Thyroid gland (tissue), 4 donors: ENCODE measurements at places on chromosomes 6 and 20. TPM values are rescaled to one million over a fixed set of nuclear protein-coding genes. Genes with fewer than 3 reads are reported as not detected.

DNA sequence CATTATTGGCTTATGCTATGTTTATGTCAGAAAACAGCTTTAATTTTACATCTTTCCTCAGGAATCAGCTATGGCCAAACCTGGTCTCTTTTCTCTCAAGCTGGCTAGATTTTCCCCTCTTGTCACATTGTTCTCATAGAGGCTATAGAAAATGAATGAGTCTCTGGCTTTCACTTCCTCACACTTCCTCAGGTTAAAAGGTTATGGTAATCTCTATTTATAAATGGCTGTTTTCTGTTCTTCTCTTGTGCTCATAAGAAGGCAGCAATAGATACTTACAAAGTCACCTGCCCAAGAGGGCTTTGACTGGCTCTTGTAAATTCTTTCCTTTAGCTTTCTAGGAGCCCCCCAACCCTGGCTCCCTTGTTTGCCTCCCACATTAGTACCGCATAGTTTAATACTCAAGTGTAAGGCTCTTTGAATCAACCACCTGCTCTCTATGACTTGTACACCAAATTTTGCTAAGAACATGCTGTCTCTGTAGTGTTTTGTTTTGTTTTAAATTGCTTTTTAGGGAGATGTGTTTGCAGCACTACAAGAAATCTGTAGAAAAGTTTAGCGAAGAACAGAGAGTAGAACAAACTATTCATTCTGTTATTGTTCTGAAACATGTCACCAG is 897.4 kb upstream of the CITED2 start:
- DNase-seq, result peak; percentile 14

DNA sequence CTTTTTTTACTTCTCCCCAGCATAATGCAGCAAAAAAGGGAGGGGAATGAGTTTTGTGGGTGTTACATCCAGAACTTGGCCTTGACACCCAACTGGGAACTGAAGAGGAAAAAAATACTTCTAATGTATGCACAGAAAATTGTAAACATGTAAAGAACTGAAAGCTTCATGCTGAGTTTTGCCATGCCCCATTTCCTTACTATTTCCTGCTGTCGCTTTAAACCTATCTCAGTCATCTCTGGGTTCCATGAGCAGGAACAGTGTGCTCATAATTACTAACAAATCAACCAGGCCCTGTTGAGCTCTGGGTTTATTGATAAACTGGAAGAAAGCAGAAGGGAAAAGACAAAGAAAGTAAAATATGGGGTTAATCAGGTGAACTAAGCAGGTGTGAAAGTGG is 14.2 kb downstream of the TFAP2B start:
- DNase-seq, result no peak

DNA sequence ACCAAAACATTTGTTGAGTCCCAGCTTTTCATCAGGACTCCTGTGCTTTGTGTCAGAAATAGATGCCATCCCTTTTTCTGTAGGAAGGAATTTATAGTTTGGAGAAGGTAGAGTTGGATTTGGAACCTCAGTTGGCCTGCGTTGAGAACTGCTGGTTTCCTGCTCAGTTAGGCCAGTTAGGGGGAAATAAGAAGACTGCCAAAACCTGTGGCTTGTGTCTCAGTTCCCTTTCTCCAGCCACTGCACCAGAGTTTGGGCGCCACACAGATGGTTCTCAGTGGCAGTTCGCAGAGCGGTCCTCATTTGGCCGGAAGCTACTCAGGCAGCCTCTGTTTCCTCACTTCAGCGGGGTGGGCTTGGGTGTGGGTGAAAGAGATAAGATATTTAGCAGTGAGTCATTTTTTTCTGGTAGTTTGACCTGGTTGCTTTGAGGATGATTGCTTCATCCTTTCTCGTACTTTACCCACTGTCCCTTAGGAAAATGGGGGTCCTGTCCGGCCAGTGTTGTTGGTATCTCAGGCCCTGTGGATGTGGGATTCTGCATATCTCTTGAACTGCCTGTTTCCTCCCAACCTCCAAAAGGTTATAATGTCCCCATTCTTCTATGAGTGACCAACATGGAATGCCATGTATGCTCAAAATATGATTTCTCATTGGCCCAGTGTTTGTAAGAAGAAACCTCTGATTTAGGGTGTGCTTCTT is 53.7 kb downstream of the JARID2 start:
- no peak for DNase-seq

- DNase-seq, result peak; percentile 35
Measured at GRCh38 chr6:53673162-53673727, 7.7 kb upstream of the KLHL31 start.

DNA sequence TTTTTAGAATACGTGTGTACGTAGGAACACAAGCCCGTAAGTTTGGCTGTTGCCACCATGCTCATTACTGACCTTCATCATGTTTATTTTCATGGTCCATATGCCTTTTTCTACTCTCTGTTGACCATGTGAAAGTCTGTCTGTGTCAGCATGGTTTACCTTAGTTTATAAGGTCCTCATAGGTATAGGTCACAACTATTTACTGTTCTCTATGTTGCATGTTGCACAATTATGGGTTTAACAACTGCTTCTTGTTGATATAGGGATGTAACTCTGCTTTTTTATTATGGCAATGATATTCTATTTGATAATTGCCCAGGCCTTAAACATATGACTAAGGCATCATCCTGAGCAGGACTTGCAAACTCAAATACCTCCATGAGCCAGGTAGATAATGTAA is 13.4 kb upstream of the RANBP9 start:
- no peak for DNase-seq

GRCh38 chr6:18763086-18763485 is 375.9 kb downstream of the RNF144B start:
- no peak for DNase-seq

DNA sequence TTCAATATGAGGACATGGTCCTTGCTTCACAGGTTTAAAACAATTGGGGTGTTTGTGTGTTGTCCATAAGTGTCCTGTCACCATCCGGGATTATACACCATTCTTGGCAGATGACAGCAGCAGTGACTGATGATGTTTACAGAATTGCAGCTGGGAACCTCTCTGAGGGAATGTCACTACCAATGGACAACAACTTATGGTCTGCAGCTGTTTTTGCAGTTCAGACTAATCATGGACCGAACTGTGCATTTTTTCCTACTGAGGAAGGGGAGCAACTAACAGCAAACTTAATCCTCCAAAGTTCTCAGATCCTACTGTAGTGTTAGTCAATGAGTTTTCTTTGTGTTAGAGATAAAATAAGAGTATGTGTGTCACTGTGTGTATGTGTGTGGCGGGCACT is 26.0 kb downstream of the FAM229B start:
- no peak for DNase-seq

GRCh38 chr6:154567695-154568220 is 57.3 kb upstream of the CNKSR3 start:
- no peak for DNase-seq

- no peak for DNase-seq
Measured at GRCh38 chr6:145067430-145067829, 667.9 kb downstream of the EPM2A start.

DNA sequence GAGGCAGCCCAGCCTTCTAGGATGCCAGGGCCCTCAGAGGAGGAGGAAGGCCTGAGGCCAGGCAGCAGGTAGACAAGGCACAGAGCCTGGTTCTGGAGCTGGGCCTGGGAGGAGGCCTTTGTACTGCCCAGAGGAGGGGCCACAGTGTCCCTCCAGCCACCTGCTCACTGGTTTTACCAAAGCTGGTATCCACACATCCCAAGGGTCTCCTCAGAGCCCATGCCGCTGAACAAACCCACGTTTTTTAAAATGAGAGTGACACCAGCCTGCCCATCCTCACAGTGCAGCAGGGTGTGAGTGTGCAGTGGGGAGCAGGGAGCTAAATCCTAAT is 162.7 kb downstream of the LY86 start:
- DNase-seq, result no peak

DNA sequence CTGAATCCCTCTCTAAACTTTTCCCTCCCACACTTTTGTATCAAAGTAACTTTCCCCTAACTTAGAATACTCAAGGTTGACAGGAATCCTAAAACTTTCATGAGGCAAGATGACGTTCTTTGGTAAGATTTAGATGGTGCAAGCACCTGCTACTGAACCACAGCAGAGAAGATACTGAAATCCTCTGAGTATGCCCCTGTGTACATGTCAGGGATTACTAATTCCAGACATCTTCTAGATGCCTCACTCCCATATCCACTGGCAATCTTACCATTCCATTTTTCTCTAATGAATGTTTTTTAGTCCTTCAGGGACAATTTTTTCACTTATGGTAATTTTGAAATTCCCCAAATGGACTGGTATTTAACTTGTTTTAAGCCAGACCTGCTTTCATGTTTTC is 9.1 kb downstream of the APOBEC2 start:
- no peak for DNase-seq

DNA sequence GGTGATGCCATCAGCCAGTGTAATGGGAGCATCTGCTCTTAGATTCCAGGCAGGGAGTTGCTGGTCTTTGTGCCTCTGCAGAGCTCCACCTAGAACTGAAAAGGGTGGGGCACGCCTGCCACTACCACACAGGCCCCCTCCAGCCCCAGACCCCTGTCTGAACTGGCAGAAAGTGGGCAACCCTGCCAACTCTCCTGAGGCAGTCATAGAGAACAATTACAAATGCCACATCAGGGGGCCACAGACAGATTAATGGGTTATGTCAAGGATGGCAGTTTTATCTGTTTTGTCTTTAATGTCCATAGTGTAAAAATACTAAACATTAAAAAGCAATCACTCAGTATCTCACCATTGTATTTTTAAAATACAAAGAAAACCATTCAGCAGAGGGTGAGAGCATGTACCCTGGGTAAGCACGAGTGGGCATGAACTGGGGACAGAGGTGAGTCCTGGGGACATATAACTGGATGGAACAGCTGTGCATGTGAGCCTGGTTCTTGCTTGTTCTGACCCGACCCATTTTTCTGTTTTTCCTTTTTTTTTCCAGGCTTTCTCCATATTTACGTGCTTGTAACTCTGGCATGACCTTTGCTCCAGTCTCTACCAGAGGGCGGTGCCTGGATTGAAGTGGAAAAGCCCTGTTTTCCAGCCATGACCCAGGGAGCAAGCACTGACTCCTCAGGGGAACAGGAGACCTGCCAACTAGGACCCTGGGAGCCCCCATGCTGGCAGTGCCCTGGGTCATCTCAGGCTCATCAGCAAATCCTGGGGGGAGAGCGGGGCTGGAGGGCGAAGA is 8.2 kb downstream of the TRAF3IP2 start:
- no peak for DNase-seq

DNA sequence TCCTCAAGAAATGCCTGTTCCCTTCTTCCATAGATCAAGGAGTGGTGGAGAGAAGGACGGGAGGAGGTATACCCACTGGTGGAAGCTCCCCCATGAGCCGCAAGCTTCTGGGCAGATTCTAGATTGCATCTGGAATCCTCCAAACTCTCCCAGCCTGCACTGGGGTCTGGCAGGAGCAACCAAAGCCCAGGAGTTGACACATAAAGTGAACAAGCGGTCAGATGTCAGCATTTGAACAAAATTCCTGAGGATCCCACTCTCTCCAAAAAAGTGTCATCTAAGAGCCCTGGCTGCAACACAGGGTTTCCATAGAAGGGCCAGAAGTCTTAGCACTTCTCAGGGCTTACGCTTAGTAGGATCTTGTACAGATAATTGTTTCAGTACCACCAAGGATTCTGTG is 88.2 kb downstream of the KCNB1 start:
- no peak for DNase-seq

DNA sequence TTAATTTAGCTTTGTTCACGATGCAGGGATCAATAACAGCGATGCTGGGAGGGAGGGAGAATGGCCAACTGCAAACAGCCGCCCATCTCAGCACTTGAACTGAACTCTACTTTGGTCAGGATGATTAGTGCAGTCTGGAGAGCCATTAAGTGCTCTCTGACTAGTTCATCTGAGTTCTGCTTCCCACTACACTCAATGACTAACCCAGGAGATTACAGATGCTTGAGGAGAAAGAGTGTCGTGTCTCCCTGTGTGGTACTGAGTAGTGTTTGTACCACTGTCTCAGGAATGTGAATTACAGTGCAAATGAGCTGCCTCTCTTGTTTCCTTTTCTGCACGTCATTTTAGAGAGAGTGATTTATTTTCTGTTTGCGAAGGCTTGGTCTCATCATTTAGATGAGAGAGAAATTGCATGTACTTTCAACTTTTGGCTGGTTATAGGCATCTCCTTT is 23.5 kb downstream of the CARMIL1 start:
- no peak for DNase-seq

GRCh38 chr6:137777687-137778075 is 89.4 kb upstream of the TNFAIP3 start:
- no peak for DNase-seq

DNA sequence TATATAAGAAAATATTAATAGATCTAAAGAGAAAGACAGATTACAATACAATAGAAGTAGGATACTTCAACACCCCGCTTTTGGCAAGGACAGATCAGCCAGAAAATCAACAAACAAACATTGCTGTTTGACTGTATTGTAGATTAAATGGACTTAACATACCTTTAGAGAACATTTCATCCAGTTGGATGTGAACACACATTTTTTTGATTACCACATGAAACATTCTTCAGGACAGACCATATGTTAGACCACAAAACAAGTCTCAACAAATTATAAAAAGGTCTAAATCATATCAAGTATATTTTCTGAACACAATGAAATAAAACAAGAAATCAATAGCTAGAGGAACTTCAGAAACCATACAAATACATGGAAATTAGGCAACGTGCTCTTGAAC is 148.2 kb downstream of the TRMT11 start:
- no peak for DNase-seq

- DNase-seq, result no peak
Measured at GRCh38 chr6:30160785-30161531, at the start of gene TRIM10. TRIM10 (minus strand) TSS chr6:30161211; CDS start chr6:30160858, 353 bp downstream.

GRCh38 chr20:53425941-53426340 is 167.7 kb downstream of the ZNF217 start:
- no peak for DNase-seq

GRCh38 chr6:96301781-96302180 is 219.8 kb upstream of the UFL1 start:
- no peak for DNase-seq

GRCh38 chr6:25257686-25258348 is 21.4 kb upstream of the CARMIL1 start:
- DNase-seq, result no peak

Gene PRND
- total RNA-seq, result 0.89 TPM

Gene PNLDC1
- total RNA-seq, result not detected

Gene RGS19
- total RNA-seq, result 11.7 TPM

Gene CABLES2
- total RNA-seq, result 7.1 TPM

Gene EDN1
- 4.6 TPM for total RNA-seq

Gene FBXO30
- total RNA-seq, result 19.8 TPM

Gene ANKRD66
- not detected for total RNA-seq
